ENCODE measurements at places on chromosomes 4 and X.

DNA sequence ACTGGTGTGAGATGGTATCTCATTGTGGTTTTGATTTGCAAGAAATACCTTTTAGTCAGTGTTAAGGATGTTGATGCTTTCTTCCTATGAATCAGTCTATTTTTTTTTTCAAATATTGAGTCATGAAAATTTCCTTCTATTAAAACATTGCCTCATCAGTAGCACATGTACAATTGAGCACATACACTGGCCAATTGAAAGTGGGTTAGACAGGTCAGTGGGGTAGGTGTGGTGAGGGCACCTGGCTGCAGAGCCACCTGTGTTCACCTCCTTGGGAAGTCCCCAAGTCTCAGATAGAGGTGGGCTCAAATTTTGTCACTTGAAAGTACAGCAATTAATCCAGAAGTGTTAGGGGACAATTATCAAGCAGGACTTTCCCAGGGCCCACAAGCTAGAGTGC, 243.7 kb downstream of the SPRY1 start:
- no peak for DNase-seq

DNA sequence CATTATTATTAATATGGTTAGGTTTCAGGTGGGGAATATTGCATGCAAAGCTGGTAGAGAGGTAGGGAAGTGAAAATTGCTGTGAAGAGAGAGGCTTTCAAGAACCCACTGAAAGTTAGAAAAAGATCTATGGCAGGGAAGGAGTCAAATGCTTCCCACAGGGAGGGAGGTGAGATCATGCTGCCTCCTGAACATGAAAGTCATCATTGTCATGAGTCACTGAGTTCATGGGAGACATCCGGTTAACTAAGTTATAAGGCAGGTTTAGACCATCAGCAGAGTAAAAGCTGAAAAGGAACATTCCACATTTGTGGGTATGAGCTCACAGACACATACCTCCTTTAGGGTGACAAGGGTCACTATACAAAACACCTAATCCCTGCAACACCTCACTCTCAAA, 16.2 kb downstream of the GATB start:
- no peak for DNase-seq

GRCh38 chr4:185931986-185932385, 120.0 kb upstream of the SORBS2 start:
- no peak for DNase-seq

DNA sequence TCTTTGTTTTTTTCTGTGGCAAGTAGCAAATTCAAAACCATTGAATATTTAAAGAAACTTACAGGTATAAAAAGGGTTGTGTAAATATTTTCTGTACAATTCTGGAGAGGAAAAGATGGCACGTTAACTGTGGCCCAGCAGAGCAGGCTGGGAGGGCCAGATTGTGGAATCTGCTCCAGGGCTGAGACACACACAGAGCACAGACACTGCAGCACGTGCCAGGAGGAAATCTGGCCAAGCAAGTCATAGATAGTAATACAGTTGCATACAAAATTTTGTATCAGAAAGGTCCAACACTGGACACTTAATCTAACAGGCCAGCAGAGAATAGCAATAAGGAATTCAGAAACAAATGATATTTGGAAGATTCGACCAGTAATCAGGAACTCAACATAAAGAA, 763.7 kb downstream of the PDHA2 start:
- DNase-seq, result no peak

DNA sequence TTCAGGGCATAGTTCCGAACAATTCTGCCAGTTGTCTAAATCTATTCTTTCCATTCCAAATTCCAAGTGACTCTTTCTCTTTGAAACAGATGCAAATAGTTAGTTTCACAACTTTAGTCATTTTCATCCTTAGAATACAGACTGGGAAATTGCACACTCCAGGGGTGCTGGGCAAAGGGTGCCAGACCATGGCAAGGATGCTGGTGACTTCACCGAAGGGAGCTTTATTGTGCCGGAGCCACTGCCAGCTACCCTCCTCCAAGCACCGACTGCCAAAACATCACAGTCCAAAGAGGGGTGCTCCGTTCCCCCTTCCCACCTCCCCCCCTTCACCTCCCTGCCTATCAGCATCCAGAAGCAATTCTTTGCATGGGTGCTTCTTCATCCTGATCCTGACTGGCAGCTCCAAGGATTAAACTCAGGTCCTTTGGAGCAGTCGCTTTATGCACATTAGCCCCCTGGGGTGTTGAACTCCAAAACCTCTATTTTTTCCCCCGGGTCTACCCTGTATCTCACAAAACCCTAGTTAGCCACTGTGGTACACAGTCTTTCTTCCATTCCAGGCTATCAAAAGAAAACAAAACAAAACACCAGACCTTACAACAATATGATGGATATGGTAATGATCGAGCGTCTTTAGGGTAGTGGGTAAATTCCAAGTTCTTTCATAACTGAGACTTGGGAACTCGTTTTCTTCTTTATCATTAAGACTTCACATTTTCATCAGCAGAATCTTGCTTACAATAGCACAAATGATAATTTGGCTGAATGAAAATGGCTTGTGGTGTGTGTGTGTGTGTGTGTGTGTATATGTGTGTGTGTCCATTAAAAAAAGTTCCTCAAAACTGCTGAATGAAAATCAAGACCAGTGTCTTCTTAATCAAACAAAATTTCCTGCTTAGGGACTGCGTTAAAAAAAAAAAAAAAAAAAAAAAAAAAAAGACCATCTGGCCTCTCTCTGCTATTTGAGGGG, 28.7 kb downstream of the MID1 start:
- DNase-seq, result no peak

- peak; percentile 64 for DNase-seq
Measured at GRCh38 chr4:40193016-40193571, 3.7 kb upstream of the RHOH start.

DNA sequence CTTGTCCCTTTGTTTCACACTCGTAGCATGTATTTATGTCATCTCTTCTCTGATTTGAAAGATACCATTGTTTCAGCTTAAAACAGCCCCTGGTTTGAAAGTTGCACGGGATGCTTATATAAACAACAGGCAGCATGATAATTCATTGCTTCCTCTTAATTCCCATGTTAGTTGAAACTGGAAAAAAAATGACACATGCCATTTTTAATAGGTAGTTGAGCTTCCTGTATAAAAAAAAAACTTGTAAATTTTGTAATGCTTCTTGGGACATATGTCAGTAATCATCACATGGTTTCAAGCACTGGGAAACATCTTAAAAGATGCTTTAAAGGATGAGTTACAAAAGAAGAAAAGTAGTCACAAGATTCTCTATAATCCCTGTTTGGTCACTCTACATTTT, 243.0 kb downstream of the PALLD start:
- no peak for DNase-seq

DNA sequence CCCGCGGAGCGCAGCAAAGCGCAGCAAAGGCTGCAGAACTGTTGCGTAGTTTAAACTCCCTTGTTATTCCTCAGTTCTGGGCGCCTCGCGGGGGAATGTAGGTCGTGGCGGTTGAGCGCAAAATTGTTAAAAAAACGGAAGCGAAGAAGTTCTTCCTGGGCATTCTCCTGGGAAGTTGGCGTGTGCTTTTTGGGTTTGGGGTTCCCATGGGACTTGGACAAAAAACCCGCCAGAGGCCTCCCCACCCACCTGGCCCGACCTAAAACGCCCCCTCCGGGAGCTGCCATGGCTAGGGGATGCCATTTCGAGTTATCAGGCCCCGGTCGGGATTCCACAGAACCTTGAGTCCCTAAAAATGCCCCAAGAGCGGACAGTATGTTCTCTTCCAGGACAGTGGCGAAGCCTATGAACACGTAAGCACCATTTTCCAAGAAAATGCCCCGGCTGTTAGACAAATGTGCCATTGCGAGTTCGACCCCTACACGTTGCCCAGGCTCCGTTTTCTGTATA, 8.9 kb downstream of the ZIC3 start:
- no peak for DNase-seq

- DNase-seq, result no peak
Measured at GRCh38 chrX:87578978-87579377, 61.4 kb downstream of the KLHL4 start.

GRCh38 chr4:124019749-124020549, 623.4 kb downstream of the SPRY1 start:
- DNase-seq, result no peak

- DNase-seq, result no peak
Measured at GRCh38 chr4:3713346-3713745, 52.8 kb upstream of the ADRA2C start.

DNA sequence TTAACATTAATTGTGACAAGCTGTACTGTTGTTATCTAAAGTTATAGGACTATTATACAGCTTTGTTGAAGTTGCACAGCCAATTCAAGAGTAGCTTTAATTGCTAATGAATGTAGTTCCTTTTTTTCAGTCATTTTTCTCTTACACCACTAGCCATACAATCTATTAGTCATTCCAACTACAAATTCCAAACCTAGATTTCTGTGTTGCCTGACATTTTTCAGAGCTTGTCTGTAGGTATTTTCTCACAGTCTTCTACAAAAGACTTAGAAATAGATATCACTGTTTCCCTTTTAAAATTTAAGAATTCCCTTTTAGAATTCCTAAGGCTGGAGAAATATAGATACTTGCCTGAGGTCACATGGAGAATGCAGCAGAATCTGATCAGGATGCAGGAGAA, 307.0 kb upstream of the HS3ST1 start:
- no peak for DNase-seq

DNA sequence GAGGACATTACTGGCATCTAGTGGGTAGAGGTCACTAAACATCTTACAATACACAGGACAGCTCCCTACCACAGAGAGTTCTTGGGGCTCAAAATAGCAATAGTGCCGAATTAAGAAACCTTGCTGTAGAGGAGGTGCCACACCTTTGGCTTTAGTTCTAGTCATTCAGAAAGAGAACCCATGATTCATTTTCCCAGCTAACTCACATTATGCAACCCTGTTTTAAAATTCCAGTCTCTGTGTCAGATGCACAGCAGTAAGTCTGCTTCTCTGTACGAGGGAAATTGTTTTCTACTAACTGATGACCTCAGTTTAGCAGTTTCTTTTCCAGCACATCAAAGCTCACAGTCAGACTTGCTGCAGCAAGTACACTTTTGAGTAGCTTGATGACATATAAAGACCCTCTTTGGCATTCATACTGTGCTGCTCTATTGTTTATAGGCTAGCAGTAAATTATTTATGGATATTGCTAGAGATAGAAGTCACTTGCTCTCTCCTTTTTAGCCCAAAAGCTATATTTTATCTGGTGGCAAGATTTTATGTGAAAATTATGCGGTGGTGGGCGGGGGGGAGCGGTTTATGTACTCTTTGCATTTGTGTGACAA, 487.8 kb upstream of the MAGEB18 start:
- no peak for DNase-seq

DNA sequence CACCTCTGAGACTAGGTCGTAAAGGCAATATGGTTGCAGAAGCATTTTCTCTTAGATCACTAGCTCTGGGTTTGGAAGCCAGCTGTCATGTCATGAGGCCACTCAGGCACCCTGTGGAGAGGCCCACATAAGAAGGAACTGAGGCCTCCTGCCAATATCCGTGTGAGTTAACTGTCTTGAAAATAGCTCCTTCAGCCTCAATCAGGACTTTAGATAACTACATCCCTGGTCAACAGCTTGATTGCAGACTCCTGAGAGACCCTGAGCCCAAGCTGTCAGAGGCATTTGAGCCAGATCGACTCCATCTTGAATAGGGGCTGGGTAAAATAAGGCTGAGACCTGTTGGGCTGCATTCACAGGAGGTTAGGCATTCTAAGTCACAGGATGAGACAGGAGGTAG, 15.1 kb upstream of the REPS2 start:
- no peak for DNase-seq

DNA sequence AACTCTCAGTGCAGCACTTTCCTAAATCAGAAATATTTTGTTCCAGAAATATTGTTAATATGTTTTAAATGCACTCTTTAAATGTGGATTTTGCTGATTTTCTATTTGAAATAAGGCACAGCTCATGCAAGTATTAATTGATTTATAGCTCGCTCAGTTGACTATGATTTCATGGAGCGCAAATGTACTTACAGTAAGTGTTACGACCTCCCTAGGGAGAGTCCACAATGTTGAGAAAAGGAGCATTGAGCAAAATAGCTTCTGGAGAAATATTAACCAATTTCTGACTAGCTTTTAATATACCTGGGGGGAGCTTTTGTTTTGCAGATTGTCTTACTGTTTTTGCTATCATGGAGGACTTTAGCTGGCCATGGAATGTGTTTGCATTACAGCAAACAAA, 1687.5 kb downstream of the STIM2 start:
- DNase-seq, result no peak

GRCh38 chr4:110287130-110287529, 88.7 kb upstream of the ELOVL6 start:
- DNase-seq, result no peak

GRCh38 chrX:110042496-110042895, 39.6 kb downstream of the TMEM164 start:
- DNase-seq, result no peak

DNA sequence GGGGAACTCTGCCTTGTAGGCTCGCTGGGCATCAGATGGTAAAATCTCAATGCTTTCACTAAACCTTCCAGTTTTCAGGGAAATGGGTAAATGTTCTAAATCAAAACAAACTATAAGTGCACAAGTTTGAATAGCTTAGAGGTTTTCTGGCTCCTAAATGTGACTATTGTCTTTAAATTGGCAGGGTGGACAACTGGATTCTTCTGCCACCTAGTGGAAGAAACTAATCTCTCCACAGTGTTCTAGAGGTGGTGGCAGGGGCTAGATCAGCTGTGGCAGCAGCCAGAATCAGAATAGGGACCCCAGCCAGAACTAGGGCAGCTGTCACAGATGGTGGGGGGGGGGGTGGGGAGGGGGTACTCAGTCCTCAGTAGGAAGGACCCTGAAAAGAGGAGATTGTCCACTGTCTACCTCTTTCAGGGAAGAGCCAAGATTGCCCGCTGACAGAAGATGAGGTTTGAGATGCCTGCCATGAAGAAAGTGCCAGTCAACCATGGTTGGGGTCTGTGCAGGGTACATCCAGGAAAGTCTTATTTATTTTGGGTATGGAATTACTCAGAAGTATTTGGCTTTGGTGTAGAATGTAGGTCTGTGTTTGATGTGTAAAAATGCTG, 201.4 kb downstream of the CCNG2 start:
- DNase-seq, result peak; percentile 27

DNA sequence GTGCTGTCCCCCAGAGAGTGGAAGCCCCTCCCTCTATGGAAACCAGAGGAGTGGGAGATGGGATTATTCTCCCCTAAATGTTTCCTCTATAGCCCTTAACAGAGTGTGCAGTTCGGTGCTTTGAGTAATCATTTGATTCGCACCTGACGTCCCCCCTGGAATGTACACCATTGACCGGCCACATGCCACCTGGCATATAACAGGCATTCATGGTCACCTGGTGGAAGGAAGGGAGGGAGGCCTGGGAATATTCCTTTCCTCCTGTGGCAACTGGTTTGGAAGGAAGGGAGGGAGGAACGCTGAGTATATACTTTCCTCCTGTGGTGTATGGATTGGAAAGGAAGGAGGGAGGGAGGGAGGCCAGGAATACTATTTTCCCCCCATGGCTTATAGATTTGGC, 77.2 kb downstream of the CRMP1 start:
- DNase-seq, result no peak

GRCh38 chr4:73055241-73055897, 14.1 kb downstream of the COX18 start:
- DNase-seq, result no peak

GRCh38 chr4:7908668-7909067, 31.0 kb downstream of the AFAP1 start:
- DNase-seq, result no peak

Data from CD4-positive, alpha-beta T cell treated with Interleukin-17A for 1 hour (primary cell).